ENCODE measurements at places on chromosomes 4 and X.

DNA sequence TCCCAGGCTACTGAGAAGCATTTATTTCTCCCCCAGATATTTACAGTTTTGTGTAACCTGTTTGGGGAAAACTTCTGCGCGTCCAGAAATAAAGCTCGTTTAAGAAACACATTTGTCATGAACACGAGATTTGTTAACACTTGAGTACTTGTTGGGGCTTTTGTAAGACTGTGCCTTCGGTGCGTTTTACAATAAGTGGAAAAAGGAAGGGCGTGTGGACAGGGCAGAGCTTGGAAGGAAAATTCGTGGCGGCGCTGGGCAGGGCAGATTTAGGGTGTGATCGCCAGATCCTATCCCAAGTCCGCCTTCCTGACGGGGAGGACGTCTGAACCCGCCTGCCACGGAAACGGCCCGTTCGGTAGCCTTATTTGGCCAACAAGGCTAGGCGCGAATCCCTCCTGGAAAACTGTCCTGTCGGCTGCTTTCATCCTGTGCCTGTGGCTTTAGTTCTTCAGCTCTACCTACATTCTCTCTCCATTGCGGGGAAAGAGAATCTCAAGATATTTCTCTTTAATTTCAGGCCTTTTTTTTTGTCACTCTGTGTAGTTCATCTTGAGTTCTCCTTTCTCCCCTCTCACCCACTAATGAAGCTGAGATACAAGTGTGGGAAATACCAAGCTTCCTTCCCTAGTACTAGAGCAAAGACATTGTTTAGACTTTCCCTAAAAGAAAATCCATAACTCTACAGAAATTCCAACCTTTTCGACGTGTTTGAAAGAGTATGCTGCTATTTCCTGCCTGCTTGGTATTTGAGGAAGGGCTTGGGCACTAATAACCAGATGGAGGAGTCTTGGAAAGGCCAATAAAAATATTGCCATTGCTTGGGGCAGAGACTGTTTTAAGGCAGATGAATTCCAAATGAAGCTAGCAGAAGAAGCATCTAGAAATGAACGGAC is 982 bp downstream of the PDLIM5 start:
- peak; percentile 17 for DNase-seq

GRCh38 chrX:131985526-131986049 is 37.5 kb upstream of the STK26 start:
- no peak for DNase-seq

DNA sequence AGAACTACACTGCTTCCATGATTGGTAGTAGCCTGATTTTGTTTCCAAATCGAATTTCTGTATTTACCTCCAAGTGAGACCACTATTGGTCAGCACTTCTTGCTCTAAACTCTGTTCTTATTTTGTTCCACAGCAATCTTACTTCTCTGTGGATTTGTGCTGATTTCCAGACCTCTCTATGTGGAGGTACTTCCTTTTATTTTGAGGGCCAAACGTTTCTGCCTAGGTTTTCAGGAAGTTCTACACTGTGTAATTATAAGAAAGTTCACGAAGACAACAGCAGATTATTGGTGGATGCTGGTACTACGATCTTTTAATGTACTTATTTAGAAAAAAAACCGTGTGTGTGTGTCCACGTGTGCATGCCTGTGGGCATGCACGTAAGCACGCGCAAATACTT is 46.7 kb downstream of the DTHD1 start:
- DNase-seq: no peak

DNA sequence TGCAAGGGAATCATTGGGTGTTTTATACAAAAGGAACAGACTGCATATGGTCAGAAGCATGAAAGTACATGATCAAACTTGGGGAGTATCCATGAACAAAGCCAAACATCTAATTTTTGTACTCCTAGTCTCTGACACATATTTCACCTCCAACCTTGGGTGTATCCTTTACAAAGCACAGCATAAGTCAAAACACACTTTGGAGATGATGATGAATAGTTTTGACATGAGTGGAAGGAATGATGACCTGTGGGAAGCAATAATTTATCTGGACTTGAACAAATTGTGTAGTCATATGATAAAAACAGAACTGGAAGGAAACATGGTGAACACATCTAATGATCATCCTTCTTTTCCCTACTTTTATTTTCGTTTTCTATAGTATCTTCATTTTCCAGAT is 108.7 kb upstream of the PLS3 start:
- DNase-seq: no peak

DNA sequence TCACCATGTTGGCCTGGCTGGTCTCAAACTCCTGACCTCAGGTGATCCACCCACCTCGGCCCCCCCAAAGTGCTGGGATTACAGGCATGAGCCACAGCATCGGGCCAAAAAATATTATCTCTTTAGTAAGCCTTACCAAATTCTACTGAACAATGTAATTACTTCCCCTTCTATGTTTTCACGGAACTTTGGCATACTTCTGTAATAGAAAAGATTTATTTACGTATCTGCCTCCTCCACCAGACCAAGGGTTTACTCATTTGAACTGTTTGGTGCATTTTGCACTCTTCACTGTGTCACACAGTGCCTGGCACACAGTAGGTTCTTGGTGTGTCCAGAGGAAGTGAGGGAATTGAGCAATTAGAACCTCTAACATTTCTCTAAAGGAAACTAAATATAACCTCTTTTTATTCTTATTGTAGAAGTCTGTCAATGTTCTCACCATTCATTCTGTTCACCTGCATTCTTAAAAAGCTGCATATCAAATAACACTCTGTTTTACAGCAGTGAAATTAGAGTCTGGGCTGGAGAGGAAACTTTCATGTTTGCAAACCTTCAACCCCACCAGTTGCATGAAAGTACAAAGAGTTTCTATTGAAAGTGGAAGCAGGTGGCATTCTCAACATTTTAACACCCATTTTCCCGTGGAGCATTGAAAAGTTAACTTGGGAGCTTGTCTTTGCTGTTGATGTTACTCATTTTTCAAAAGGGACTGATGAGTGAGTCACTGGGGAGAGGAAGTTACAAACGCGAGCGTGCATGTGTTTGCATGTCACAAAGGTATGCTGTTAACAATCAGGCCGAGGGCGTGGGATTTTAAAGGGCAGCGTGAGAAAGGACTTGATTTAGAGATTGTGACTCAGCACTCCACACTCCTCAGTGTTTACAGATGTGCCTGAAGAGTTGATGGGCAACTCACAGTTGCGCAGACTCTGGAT is 314.1 kb downstream of the STK32B start:
- no peak for DNase-seq

DNA sequence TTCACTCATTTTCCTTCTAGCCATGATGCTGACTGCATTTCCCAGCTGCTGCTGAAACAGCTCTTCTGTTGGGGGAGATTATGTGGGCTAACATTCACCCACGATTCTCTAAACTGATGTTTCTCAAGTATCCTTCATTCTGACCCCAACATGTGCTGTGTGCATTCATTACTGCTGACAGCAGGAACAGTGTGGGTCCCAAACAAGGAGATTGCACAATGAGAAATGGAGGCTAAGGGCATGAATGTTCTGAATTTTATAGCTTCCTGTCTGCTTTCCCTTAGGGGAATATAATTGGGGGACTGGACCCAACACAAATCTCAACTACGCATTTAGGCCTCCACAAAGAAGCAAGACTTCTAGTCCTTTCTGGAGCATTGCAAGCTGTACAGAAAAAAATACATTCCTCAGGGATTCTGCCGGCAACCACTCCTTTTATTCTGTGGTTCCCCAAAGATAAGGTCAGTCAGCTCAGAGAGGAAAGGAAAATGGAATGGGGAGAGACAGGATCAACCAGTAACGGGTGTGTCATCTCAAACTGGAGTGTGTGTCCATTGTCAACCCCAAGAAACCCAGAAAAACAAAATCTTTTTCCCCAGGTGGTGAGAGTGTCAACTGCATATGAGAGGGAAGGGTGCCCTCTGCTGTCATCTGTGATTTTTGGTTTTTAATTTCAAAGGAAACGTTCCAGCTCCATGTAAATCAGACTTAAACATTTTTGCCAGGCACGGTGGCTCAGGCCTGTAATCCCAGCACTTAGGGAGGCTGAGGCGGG is 81.5 kb upstream of the EGFL6 start:
- DNase-seq: no peak

DNA sequence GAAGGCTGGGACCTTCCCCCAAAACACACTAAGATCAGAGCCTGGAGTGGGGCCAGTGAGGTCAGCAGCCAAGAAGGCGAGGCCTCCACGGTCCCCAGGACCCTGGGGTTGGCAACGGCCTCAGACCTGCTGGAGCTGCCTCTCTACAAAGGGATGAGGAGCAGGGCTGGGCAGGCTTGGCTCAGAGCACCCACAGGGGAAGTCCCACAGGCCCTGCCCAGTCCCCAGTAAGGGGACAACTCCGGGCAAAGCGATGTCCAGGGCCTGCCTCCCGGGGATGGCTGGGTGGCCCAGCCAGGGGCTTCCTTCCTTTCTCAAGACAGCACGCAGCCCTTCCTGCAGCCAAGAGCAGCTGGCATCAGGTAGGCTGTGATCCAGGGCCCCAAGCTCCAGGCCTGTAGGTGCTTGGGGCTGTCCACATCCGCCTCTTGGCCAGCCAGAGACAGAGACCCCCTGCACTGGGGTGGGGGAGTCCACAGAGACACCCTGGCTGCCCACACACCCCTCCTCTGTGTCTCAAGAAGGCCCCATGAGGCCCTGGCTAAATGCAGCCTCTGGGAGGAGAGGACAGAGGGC is 5.7 kb downstream of the MXD4 start:
- DNase-seq: no peak

- no peak for DNase-seq
These were observed 990 bp downstream of the HNRNPD start for GRCh38 chr4:82372517-82373485.

DNA sequence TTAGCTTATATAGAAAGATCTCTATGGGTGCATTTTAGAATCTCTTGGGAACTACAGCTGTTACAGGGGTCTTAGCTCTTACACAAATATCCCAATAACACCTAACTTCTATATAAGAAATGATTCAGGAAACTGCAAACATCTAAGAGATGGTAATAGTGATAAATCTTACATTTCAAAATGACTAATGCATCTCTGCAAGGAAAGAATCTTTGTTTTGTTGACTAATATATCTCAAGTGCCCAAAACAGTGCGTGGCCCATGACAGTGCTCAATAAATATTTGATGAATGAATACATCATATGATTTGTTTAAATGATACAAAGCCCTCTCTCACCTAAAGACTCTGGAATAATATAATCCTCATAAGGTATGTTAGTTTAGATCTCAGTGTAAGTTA is 47.5 kb downstream of the CENPE start:
- no peak for DNase-seq

DNA sequence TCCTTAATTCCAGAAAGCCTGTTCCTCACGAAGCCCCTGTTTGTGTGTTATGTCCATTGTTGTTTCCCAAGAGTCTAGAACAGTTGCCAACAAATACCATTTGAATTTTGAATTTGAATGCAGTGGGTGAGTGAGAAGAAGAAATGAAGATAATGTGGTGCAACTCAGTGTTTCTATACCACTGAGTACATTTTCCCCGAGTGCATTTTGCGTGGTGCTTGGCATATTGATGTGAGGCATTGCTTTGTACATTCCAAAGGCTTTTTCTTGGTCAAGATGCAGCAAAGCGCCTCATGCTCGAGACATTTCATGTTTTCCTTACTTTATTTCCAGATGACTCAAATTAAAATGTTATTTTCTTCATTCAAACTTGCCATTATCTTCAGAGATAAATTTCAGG is 253.1 kb upstream of the RPS6KA3 start:
- DNase-seq: no peak

- no peak for DNase-seq
These were observed 205.4 kb downstream of the CFAP299 start for GRCh38 chr4:80540785-80541469.

DNA sequence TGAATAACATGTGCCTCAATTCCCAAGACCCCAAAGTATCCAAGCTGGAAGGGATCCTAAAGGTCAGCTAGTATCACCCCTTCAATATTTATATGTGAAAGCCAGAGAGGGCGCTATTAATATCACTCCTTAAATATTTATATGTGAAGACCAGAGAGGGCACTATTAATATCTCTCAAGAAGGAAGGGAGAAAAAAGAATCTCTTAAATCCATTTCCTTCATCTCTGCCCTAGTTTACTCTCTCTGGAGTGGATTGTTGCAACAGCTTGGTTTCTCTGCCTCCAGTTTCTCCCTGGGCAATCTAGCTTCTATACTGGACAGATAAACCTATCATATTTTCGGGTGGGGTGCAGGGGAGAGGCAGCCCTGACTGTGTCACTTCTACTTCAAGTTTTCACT is 31.6 kb upstream of the MSN start:
- no peak for DNase-seq

DNA sequence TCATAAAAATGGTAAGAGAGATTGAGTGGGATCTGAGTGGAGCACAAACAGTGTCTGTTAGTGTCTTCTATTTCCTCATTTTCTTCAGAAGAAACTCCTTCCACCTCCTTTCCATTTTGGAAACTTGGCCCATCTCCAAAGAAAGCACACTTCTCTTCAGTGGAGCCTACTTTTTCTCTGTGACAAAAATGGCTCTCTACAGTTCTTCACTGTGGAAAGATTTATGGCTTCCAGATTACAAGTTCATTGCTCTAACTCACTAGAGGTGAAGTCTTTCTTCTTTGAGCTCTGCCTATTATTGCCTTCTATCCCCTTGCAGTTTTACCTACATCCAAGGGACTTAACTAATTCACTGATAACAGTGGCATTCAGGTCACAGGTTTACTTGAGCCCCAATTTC is 325.8 kb downstream of the ANTXR2 start:
- DNase-seq: no peak

DNA sequence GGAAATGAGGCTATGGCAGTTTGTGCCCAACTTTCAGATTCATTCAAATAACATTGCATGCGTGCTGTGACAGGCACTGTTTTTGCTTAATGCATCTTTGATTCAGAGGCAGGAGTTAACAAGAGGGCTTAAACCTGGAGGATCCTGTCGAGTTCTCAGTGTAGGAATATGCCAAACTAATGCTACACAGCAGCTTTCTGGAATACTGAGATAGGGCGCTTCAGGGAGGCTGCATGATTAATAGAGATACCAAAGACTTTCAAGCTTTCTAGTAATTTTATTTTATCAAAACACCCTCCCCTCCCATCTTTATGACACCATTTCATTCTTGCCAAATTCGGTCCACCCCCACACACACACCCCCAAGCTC is 636 bp upstream of the TIMM8A start:
- no peak for DNase-seq

DNA sequence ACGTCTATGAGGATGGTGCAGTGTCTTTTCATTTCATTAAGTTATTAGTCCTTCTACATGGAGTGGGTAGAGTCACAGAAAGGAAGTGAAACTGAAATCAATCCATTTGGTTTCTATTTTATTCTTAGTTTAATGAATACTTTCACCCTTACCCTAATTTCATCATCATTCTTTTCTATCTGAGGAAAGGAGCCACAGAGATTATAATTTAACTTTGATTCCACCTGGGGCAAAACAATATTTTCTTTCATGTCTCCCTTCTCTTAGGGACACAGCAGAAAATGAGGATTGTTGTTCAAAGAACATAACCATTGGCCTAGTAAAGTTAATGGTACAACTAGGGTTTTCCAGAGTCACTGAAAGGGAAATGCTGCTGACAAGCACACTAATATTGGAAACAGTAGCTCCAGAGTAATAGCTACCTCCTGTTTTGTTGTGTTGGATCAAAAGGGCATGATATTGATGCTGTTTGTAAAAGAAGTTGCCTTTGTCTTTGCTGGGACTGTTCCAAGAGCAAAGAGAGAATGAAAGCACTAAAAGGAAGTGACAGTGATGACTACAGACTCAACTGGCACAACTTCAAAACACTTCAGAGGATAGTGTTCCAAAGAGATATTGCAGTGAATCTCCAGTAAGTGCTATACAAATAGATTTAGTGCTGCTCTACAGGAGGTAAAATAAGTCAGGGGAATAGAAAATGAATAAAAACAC is 247.1 kb upstream of the PITX2 start:
- no peak for DNase-seq

Data from caudate nucleus (tissue), 63 donors.